ENCODE measurements at places on chromosomes 4 and X.

GRCh38 chrX:30659421-30659820 lies 6.2 kb downstream of the GK start:
- DNase-seq = no peak

- DNase-seq = no peak
Observed at GRCh38 chrX:45428831-45429230, 228.2 kb upstream of the DIPK2B start.

DNA sequence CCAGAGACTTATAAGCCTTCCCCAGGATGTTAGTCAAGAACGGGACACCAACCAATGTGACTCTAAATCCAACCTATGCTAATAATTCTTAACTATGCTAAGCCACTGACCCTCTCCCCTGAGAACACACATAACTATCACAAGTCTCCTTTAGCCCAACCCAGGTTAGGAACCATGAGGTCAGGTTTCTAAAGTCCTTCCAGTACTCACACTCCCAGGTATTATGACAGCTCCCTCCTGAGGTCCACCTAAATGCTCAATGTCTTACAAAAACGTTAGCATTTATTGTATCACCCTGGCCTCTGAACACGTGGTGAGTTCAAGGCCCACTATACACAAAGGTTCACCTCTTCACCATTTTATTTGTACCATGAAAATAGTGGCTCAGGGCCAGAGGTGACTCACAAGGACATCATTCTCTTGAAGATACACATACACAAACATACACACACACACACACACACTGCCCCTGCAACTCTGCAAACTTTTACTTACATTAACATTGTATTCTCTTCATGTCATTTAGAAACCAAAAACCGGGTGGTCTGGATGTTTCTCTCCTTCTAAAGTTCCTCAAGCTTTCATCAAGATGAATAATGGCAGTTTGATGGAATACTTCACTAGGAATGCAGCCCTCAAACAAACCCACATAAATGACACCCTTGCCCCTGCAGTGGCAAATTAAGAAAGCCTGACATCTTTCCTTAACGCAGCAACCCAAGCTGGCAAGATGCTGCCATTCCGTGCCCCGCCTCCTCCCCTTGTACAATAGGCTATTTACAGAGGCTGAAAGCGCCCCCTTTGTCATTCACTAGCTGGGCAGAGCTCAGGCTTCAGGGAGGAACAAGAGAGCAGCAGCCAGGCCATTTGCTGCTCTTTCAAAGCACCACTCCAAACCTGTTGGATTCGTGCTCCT lies 17.7 kb downstream of the ACSL1 start:
- no peak for DNase-seq

GRCh38 chr4:78457751-78458150 lies 93.8 kb upstream of the ANXA3 start:
- DNase-seq = no peak

DNA sequence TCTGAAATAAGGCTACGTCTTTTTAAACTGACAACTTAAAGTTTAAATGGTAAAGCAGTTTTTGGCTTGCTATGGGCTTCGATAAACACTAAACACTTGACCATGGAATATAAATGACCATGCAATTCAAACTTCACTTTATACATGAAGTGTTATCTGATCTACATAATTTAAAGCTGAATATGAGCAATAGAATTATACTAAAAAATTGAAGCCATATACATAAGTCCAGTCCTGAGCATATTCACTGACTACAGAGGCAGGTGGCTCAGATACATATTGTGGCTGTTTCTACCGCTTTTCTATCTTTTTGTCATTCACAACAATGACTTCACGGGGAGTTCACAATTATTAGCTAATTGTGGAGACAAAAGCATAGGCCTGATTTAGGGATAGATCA lies 149.6 kb upstream of the DDIT4L start:
- no peak for DNase-seq
